LNCaP clone FGC (cell line): ENCODE measurements at places on chromosomes 3 and 15.

- DNase-seq, result no peak
Measured at GRCh38 chr15:45441686-45442085, 63.3 kb upstream of the GATM start.

DNA sequence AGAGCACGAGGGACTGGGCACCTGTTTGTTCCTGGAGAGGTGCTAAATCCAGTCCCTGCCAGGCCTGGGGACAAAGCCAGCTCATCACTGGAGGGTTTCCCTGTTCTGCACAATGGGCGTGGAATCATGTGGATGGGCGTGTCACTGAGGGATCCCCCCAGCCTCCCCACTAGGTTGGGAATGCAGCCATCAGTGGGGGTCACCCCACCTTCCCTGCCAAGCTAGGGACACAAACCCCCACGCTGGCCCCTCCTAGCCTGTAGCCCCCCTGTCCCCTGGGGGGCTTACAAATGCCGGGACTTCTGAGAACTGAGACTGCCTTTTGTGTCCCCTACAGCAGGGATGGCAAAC, 61.9 kb downstream of the NSMCE3 start:
- no peak for DNase-seq

- DNase-seq, result no peak
Measured at GRCh38 chr15:44726568-44727484, 9.5 kb upstream of the TRIM69 start.

DNA sequence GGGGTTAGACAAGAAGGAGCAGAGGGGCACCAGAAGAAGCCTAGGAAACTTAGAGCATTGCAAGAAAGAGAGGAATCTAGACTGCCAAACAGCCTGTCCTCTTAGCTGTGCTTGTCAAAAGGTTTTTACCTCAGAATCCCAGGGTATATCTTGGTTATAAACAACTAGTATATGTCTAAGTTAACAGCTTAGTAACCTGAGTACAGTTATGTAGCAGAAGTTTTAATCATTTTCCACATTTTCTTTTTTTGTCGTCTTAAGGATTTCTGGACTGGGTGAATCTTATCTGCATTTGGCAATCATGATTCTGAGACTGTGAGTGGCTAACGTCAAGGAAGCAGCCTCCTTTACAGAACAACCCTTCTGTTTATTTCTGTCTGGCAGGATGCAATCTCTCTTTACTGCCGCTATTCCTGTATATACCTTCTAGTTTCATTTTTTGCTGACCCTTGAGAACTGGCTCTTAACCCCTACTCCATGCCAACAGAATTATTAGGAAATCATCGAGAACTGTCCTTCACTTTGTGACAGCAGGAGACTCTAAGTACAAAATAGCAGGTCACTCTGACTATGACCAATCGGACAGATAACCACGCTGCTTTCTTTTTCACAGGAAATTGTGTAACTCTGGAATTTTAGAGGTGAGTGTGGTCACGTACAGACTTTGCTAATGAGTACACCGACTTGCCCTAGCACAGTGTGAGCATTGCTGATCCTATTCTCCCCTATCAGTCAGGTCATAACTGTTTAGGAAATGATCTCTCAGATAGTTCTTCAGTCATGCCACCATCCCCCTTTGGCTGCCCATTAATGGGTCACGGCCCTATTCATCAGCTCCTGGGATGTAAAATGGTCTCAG, 3.3 kb upstream of the CP start:
- no peak for DNase-seq

- no peak for DNase-seq
Measured at GRCh38 chr15:73944161-73945129, 18.2 kb downstream of the LOXL1 start.
